ENCODE measurements at places on chromosomes 16 and 17.
A peak's percentile ranks its signal among the peaks of the same experiment; 100 is the strongest.

GRCh38 chr16:56310690-56311089 is 114.7 kb downstream of the AMFR start:
- no peak for DNase-seq

DNA sequence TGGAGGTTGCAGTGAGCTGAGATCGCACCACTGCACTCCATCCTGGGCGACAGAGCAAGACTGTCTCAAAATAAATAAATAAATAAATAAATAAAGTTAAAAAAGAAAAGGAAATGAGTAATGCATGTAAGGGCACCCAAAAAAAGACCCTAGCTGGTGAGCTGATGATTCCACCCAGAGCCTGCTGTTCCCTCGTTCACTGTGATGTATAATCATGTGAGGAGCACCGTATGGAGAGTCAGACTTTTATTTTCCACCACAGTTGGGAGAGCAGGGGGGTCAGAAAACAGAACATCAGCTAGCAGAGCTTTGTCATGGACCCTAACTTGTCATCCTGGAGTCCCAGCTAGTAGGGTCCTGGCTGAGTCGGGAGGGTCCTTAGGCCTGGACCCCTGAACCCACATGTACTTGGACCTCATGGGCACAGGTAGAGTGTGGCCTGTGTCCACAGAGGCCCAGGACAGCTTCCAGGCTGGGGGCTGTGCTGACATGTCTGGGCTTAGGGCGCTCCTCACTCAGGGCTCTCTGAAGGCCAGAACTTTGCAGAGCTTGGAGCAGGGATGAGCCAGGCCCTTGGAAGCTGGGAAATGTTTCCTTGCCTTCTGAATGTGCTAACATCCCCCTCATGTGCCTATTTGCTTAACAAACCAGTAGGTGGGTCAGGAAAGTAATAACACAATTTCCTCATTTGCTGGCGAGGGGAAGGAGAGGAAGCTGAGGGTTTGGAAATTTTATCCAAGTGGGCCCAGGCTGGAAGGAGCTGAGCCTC is 18.8 kb upstream of the LASP1NB start:
- no peak for DNase-seq

DNA sequence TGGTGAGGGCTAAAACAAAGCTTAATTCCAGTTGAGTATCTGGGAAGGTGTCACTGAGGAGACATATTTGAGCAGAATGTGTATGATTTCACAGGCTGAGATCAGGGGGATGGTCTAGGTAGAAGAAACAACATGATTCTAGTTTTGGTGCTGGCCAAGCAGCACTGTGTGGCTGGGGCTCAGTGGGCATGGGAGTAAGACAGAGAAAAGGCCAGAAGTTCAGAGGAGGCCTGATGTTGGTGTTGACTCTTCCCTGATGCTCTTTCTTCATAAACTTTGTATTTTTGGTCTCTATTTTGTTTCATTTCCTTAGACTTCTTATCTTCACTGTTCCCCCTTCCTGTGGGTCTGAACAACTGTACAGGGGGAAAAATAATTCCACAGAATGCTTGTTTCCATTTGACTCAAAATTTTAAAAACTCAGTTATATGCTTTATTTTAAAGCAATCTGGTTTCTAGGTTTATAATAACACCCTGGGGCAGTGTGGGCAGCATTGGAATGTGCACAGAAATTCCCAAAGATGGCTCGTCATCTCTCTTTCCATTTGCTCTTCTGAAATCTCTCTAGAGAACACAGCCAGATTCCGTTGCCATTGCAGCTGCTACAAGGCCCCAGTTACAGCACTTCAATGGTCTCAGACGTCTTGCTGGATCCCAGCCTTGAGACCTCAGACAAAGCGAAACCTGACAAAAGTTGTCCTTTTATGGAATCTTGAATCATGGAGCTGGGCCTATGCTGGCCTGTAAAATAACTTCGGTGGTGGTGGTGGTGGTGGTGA is 68.3 kb downstream of the SNX11 start:
- peak; percentile 62 for DNase-seq

- no peak for DNase-seq
Measured at GRCh38 chr17:28997806-28998205, 8.0 kb downstream of the SEZ6 start.

DNA sequence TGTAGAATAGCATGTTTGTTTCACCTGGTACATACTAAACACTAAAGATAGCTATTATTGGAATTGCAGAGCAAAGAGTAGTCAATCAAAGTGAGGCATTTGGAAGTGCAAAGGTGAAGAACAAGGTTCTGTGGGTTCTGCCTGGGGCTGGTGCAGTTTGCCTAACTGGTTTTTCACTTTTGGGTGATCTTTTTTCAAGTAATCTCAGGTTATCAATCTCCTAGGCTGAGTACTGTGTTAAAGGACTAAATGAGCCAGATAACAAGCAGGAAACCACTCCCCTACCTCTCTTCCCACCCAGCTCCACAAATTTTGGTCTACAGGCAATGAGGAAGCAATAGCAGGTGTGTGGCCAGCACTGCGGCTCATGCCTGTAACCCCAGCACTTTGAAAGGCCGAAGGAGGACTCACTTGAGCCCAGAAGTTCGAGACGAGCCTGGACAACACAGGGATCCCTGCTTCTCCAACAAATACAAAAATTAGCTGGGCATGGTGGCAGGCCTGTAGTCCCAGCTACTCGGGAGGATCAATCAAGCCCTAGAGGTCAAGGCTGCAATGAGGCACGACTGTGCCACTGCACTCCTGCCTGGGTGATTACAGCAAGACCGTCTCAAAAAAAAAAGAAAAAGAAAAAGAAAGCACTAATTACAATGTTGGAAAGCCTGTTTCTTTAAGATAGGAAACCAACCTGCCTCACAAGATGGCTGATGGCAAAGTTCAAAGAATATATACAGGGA is 2.0 kb upstream of the NTAN1 start:
- DNase-seq: no peak

DNA sequence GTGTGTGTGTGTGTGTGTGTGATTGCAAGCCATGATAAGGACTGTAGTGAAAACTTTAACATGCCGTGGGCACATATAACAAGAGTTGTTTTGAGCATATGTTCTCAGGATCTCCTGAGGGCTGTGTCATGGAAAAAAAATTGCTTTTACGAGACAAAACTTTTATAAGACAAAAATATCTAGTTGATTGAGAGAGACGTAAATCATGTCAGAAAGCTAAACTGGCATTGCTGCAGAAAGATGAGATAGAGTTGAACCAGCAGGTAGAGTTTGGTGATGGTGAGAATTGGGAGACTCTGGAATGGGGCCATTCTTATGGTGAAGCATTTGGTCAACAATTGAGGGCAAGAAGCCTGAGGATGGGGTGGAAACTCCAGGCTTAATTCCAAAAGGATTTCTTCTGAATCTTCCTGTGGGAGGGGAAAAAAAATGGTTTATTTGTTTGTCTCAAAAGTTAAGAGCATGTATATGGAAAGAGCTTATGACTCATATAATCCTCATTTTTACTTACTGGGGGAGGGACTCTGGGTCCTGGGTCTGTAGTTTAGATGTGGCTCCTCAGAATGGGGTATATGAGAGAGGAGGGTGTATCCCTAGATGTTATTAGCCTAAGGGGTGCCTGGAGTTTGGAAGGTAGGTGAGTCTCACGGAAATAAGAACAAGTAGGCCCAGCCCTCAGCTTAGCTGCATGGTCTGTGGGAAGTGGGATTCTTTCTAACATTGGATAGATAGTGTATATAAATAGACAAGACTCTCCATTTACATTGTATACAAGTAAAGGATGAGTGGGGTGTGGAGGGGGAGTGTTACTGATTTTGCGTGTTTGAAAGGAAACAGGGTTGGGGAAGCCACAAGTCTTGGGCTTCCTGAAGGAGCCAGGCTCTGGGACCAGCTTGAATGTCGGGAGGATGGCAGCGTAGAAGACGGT is 7.1 kb downstream of the MINK1 start:
- DNase-seq: no peak

DNA sequence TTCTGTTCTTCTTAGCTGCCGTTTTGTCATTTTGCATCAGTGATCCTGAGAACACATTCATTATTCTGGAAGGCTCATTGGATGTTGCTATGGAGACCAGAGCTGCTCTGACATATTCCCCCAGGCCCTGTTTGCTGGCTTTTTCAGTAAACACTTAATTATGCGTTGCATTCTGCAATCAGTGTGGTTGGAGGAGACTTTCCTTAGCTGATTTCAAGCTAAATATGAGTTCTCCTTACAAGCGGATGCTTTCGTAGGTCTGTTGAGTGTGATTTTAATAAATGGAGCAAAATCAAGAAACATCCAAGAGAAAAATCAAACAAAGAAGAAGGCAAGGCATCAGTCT is 38.2 kb upstream of the NUDT7 start:
- no peak for DNase-seq
